Subcutaneous preadipocyte (primary cell): ENCODE measurements at places on chromosomes 5 and 9. TPM values are rescaled to one million over a fixed set of nuclear protein-coding genes. Genes with fewer than 3 reads are reported as not detected.

Gene BRD3
- 5.5 and 6.6 TPM in 2 replicates for total RNA-seq

Gene GADD45G
- under 0.01 and 0.39 TPM in 2 replicates for total RNA-seq

Gene PHF2
- 9.2 and 12.1 TPM in 2 replicates for total RNA-seq

Gene ROPN1L
- total RNA-seq: 1.1 and 1.6 TPM in 2 replicates

Gene C7
- total RNA-seq: 0.39 and 12.9 TPM in 2 replicates

Gene OR13C8
- total RNA-seq: not detected in 2 replicates

Gene PCDHA6
- total RNA-seq: under 0.01 and 0.37 TPM in 2 replicates

Gene SPATA31C2
- not detected in 2 replicates for total RNA-seq

Gene FEM1C
- 25.7 and 29.3 TPM in 2 replicates for total RNA-seq

Gene IL5
- not detected in 2 replicates for total RNA-seq

Gene ANXA2R
- total RNA-seq: 2.7 and 4.0 TPM in 2 replicates
